Progenitor cell of endocrine pancreas (in vitro differentiated cells): ENCODE measurements at places on chromosomes 12 and 14.

DNA sequence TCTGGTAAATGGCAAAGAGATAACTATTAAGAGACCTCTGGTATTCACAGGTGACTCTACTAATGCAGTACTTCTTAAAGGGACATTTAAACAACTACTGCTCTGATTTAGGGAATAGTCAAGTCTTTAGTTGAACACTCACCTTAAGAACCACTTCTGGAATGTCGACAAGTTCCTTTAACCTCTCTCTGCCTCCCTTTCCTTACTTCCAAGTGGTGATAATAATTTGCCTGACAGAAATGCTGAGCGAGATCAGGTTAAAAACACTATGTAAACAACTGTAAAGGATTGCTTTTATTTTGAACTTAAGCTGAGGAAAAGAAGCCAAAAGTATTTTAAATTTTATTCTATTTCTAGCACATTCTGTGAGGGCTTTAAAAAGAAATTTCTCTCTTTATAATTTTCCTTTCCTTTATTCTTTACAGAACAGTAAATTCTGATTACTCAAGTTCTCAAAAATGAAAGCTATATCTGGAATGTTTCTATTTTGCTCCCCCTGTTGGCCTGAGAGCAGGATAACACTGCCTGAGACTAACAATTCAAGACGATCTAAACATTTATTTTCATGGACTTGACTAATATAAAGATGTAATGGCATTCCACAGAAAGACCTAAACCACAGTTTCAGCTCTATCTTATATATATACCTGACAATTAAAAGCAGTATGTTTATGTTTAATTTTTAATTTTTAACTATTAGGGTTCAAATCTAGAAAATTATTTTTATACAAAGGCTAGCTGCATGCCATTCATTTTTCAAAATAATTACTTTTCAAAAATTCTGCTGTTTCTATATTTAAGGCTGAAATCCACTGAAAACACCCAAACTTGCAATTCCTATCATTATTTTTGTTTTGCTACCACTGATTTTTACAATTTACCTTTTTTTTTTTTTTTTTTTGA is 29.2 kb downstream of the ZCCHC8 start:
- DNase-seq, result no peak

DNA sequence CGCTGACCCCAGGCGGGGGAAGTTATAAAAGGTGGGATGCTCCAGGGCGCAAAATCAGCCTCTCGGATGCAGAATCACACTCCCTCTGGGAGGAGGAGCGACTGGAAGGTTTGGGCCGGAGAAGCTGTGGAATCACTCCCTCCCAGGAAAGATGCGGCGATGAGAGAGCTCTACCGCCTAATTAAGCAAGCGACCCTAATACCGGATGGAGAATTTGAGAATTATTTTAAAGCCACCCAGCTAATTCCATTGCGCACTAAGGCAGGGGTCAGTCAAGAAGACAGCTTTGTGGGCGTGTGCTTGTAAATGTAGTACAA is 1.9 kb downstream of the COL2A1 start:
- no peak for DNase-seq

- no peak for DNase-seq
These were observed 10.5 kb upstream of the ZDHHC22 start for GRCh38 chr14:77151918-77152588.

GRCh38 chr12:113129664-113130456 is 5.7 kb downstream of the RASAL1 start:
- DNase-seq, result no peak

DNA sequence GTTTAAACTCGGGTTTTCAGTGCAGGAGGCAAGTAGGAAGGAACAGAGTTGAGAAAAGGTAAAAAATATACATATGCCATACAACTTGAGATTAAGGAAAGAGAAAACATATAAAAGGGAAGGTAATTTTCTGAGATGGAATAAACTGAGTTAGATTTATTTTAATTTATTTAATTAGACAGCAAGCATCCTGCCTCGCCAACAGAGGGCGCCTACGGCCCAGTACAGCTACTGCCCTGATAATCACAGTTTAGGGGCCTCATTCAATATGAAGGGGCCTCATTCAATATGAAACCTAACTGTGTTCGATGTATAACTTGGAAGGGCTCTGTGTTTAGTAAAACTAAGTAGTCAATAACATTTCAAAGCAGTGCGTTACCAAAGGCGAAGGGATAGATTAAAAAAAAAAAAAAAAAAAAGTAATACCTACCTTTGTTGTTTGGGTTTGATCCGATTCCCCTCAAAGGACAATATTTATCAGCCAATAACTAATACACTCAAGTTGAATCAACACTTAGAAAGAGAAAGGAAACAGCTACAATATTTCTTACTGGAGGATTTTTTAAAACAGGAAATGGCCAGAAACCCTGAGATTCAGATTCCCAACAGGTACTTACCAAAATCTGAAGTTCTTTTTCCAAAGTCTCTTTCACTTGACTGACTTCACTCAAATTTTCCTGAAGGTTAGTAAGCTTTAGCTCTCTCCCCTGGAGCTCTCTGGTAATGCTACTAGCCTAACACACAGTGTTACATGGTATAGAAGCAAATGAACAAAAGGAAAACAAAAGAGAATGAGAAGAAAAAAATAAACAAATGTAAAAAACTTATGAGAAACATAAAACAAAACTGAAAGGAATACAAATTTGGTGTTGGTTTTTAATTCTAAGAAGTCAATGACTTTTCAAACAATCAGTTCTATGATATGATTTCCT is 70.0 kb upstream of the VPS33A start:
- no peak for DNase-seq

DNA sequence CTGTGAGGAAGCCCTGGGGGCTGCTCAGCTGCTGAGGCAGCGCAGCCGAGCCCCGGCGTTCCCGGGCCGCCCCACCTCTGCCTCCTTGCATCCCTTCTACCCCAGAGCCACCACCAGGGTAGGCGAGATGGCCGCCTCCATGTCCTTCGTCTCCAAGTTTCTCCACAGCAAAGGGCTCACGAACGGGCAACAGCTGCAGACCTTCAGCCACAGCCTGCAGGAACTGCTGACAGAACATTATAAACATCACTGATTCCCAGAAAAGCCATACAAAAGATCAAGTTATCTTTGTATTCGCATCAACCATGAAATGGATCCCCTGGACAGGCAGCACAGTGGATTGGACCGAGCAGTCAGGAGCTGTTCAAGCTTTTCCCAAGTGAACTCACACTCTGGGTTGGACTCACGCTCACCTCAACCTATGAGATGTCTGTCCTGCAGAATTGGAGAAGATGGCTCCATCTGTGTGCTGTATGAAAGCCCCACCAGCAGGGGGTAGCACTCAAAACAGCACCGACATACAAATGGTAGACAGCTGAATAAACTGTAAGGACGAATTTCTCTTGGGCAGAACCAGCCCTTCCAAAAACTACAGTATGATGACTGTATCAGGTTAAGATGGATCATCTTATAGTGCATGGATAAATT is 19.4 kb upstream of the A2M start:
- DNase-seq, result no peak

GRCh38 chr12:54420766-54421144 is 1.7 kb upstream of the ITGA5 start:
- no peak for DNase-seq

DNA sequence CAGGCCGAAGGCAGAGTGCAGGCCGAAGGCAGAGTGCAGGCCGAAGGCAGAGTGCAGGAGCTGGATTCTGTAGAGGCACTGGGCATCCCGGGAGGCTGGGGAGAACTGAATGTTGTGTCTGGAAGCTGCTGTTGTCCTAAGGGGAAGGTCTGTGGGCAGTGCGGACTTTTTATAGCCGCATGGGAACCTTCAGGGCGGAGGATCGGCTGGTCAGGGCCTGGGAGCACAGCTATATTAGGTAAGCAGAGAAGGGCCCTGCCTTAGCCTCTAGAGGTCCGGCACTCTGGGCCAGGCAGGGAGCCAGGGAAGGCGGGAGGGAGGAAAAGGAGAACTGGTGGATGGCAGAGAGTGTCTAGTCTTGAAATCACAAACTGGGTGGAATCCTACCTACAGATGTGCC is 14.2 kb downstream of the CABP1 start:
- DNase-seq, result no peak

- no peak for DNase-seq
These were observed 58.7 kb upstream of the PDE3A start for GRCh38 chr12:20309504-20310148.

- DNase-seq, result no peak
These were observed 9.1 kb downstream of the STAT6 start for GRCh38 chr12:57101892-57102695.

- no peak for DNase-seq
These were observed 6.5 kb downstream of the KCNK10 start for GRCh38 chr14:88316521-88316920.

GRCh38 chr14:59317798-59318505 is 129.5 kb downstream of the DAAM1 start:
- DNase-seq, result no peak

- no peak for DNase-seq
These were observed 23.6 kb upstream of the OR11G2 start for GRCh38 chr14:20167091-20167490.

GRCh38 chr12:6644903-6645302 is 2.3 kb downstream of the ACRBP start:
- no peak for DNase-seq

DNA sequence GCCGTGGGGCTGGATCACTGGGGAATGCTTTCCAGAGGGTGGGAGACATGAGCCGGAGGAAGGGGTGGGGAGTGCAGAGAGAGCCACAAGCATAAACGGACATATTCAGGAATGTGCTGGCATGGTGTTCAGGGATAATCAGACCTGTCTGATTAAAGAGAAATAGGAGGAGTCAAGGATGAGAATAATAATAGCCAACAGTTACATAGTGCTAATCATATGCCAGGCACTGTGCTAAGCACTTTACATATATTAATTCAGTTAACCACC is 43.7 kb downstream of the LTBP2 start:
- DNase-seq, result no peak

GRCh38 chr12:34600592-34601462 is 578.5 kb downstream of the ALG10 start:
- peak; percentile 9 for DNase-seq

GRCh38 chr12:79415746-79416435 is 274.9 kb downstream of the PAWR start:
- DNase-seq, result no peak

DNA sequence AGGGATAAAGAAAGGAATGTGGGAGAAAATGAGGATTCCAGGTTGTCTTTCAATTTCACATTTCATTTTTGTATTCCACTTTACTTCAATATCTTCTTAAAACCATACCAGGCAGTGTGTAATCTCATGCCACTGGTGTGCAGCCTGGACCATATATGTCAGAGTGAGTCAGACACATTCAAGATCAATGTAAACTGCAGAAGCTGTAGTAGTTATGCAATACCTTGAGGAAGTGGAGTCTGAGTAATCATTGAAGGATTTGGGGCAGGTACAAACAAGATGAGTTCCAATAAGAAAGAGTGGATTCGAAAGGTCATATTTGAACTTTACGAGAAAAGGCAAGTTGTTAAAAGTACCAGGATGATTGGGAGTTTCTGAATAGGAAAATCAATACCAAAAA is 14.1 kb downstream of the PLCZ1 start:
- no peak for DNase-seq

DNA sequence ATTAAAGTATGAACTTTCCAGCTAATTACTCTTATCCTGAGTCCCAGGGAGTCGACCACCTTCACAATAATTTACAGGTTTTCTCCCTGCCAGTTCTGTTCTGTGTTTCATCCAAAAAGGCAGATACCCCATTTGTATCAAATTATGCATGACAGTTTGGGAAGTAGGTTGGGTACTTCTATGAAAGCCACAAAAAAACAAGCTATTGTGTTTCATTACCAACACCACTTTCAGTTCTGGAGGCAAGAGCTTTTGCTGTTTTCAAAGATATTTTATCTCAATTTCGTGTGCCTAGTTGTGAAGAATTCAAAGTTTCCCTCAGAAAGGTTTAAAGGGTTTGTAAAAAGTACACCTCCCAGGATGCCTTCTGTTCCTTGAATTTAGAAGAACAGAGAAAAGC is 557.4 kb downstream of the FLRT2 start:
- no peak for DNase-seq

- DNase-seq, result no peak
These were observed 126.1 kb downstream of the GCH1 start for GRCh38 chr14:54776361-54777001.

GRCh38 chr12:126926023-126926594 is 1340.9 kb upstream of the TMEM132C start:
- DNase-seq, result no peak
